GM13976 (cell line): ENCODE measurements at places on chromosomes 3 and 15.
A peak's percentile ranks its signal among the peaks of the same experiment; 100 is the strongest.

- no peak for DNase-seq
These were observed 106.3 kb upstream of the SPATA12 start for GRCh38 chr3:56954125-56954524.

- no peak for DNase-seq
These were observed 97.0 kb upstream of the HES1 start for GRCh38 chr3:194038960-194039359.

- no peak for DNase-seq
These were observed 67.2 kb downstream of the LMLN start for GRCh38 chr3:198027045-198027798.

DNA sequence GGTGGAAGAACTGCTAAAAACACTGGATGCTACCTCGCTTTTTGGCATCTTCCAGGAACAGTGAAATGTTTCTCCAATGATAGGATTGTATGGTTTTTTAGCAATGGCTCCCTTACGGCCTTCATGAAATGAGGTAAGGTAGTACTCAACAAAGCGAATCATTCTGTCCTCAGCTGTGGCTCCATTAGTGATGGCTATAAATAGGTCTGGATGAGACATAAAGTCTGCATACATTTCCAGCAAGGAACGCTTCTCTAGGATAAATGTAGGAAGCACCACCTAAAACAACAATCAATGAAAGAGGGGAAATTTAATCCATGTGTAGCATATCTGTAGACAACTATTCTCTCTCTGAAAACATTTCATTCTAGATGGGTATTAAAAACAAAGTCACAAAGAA is 32.4 kb upstream of the SNX4 start:
- DNase-seq, result no peak

DNA sequence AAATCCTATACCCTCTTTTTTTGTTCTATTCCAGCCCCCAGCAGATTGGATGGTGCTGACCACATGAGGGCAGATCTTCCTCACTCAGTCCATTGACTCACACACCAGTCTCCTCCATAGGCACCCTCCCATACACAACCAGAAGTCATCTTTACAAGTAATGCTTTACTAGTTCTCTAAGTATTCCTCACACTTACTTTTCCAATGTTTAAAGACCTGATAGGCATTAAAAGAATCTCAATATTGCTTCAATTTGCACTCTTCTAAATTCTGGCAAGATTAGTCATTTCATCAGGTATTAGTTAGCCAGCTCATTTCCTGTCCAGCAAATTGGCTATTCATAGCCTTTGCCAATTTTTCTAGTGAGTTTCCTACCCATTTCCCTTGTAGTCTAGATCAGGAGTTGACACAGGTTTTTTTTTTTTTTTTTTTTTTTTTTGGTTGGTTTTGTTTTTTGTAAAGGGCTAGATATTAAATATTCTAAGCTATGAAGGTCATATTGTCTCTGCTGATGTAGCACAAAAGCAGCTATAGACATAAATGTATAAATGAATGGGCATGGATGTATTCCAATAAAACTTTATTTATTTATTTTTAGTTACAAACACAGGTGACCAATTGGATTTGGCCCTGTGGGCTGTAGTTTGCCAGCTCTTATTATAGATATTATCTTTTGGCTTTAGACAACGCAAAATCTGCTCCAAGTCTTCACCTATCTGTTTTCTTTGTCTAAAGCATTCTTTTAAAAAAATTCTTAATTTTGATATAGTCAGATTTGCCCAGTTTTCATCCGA is 76.1 kb downstream of the ABHD5 start:
- no peak for DNase-seq

- peak; percentile 47 for DNase-seq
These were observed 227.6 kb upstream of the POU1F1 start for GRCh38 chr3:87503900-87504498.

- DNase-seq, result no peak
These were observed 24.4 kb downstream of the ZNF710 start for GRCh38 chr15:90025489-90026033.

DNA sequence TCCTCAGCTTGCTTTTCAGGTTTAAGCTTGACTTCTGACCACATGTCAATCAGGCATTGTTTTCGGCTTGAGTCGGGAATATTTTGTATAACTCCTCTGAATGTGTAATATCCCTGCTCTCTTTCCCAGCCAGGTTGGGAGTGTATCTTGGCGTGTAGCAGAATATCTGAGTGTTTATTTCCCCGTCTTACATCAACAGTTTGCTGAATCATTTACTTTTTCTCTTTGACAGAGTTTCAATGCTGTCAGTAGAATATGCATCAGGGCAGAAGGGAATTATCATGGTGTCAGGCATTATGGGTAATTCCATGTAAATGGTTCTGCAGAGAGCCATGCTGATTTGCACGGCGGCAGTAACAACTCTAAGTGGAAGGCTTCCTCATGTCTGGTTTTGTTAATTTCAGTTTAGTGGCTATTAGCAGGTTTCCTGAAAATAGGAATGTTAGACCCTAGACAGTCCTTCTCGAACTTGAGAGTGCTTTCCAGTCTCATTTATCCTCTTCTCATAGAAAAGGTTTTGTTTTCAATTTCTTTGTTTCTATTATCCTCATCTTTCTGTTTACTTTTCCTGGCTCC is 566.3 kb downstream of the AGBL1 start:
- DNase-seq, result no peak

- no peak for DNase-seq
These were observed 11.2 kb downstream of the TMOD3 start for GRCh38 chr15:51840692-51841091.

- no peak for DNase-seq
These were observed 3.4 kb downstream of the FSD2 start for GRCh38 chr15:82802497-82802896.
